ENCODE measurements at places on chromosomes 2 and 18.

- DNase-seq: no peak
Measured at GRCh38 chr2:48754874-48755273, 650 bp downstream of the LHCGR start.

- DNase-seq: no peak
Measured at GRCh38 chr2:13284688-13285087, 568.0 kb downstream of the TRIB2 start.

GRCh38 chr2:155389224-155389623 is 690.7 kb downstream of the KCNJ3 start:
- DNase-seq: no peak

GRCh38 chr2:174031226-174031625 is 66.1 kb upstream of the SP3 start:
- no peak for DNase-seq

- DNase-seq: no peak
Measured at GRCh38 chr2:205733648-205734047, 51.3 kb downstream of the NRP2 start.

DNA sequence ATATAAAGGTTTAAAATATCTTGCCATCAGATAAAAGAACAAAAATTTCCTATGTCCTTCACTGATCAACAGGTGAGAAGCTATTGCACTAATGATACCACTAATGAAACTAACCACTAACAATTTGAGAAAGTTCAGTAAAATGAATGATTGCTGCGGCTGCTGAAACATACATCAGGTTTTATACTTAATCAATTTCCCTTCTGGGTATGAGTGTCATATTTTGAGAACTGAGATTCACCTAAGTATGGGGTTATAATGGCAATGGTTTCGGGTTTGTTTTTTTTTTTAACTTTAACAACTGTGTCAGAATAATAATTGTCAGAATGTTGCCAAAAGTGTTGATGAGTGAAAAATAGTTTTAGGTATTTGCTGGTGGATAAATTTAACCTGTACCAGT is 151.3 kb upstream of the SLC39A10 start:
- DNase-seq: no peak

GRCh38 chr2:196137271-196137670 is 34.1 kb downstream of the STK17B start:
- no peak for DNase-seq

GRCh38 chr18:44918142-44918476 is 237.4 kb downstream of the SETBP1 start:
- no peak for DNase-seq

Measured in NCI-H1417 treated with DMSO at 0.1 percent for 48 hours (cell line).